SIG-M5 (cell line): ENCODE measurements at places on chromosomes 16 and 17.

DNA sequence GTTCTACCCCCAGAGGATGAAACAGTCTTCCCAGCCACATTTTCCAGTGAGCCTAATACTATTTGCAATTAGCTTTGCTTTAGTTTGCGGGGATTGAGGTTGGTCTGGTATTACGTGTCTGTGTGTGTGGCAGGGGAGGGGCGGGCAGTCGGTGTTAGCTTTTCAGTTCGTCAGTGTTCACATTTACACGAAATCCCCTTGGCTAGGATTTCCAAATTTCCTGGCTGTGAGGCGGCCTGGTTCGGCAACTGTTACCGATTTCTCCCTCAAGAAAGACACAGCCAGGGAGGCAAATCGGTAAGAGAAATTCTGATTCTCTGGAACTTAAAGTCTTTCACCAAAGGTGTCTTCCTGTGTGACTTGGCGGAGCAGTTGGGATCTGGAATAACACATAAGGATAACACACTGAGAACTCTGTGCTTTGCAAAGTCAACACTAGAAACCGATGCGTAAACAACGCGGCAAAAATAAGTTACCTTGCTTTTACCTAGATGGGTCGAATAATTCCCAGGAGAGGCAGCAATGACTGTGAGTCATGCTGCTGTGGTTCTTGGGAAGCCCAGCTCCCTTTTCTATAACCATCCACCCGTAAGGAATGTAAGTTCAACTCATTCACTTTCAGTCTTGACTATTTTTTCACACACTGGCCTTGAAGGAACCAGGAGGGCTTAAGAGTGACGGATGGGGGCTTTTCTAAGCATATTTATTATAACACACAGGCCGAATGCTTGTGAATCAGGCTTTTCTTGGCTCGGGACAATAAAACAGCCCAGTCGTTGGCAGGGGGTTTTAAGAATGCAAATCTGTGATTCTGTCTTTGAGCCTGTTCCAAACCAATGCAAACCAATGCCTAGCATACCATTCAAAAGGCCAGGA, 24.2 kb downstream of the GPRC5B start:
- no peak for DNase-seq

DNA sequence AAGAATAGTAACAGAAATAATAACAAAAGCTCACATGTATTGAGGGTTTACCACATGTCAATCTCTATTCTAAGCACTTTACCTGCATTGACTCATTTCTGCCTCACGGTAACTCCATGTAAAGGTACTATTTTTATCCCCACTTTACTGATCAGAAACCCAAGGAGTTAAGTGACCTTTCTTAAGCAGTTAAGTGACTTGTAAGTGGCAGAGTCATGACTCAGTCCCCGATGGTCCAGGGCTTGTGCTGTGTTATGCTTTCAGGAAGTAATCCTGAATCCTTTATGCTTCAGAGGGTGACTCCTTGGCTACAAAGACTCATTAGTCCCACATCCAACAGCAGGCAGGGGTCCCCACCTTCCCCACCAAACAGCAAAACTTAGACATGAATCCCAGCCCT, 66.5 kb downstream of the MRM1 start:
- no peak for DNase-seq

GRCh38 chr17:75241996-75242460, 19.4 kb downstream of the GGA3 start:
- no peak for DNase-seq

DNA sequence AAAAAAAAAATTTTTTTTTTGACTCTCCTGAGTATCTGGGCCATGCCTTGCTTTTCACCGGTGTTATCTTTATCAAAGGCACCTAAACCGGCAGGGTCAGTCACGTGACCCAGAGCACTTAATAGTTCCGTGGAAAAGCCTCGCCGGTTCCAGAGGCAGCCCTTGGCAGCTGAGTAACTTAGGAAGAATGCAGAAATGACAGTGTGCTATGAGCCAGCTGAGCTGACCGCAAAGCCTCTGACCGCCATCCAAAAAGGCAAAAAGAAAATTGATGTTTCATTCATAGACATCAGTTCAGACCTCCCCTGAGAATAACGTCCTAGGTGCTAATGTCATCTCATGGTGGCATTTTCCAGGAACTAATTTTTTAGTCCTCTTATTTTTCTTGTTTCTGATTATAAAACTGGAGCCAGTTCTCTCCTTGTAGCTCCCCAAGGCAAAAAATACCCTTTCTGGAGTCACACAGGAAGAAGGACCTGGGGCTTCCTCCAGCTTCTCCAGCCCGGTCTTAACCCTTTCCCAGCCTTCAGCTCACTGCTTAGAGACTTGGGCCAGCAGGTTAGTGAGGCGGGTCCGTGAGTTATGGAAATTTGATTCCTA, 122.6 kb downstream of the SOCS1 start:
- no peak for DNase-seq

- DNase-seq: no peak
Measured at GRCh38 chr17:73921306-73921705, 277.1 kb upstream of the SDK2 start.

DNA sequence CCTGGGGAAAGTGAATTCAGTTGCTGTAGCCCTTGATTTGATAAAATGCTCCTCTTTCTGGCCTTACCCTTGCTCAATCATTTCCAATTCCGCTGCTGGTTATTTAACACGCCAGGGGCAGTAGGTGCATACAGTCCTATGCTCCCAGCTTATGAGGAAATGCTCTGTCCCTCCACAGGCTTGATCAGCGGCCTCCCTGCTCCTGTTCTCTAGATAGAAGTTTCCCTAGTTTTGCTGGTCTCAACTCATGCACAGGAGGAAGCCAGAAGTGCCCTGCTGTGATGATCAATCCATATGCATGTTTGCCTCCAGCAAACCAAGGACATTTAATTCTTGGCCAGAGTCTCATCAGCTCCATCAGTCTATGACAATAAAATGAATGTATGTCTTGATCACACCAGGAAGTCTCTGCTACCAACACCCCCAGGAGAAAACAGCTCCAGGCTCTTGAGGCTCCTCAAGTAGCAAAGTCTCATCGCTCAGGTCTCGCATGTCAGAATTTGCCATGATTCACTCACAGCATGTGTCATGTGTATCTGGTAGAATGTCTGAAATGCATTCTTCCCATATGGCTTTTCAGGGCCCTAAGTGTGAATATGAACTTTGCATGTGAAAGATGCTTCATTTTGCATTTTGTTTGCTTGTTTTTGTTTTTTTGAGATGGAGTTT, 208.9 kb downstream of the CDH13 start:
- DNase-seq: no peak

GRCh38 chr17:14044702-14045101, 24.6 kb upstream of the COX10 start:
- DNase-seq: no peak

GRCh38 chr17:47120521-47121095, 68.5 kb downstream of the CDC27 start:
- DNase-seq: no peak

GRCh38 chr17:44502598-44503146, 534 bp downstream of the GPATCH8 start:
- DNase-seq: no peak

DNA sequence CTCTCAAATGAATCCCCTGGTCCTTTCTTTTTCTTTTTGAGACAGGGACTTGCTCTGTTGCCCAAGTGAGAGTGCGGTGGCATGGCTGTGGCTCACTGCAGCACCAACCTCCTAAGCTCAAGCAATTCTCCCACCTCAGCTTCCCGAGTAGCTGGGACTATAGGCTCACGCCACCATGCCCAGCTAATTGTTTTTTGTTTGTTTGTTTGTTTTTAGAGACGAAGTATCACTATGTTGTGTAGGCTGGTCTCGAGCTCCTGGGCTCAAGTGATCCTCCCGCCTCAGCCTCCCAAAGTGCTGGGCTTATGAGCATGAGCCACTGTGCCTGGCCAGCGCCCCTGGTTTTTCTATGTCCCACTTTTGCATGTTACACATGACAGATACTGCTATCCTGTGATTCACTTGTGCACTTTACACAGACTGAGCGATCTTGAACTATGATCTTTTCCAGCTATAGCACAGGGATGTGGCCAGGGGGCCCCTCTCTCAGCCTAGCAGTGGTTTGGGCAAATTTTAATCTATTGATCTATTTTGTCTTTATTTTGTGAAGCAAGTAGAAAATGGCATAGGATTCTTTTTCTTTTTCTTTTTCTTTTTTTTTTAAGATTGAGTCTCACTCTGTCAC, 31.3 kb upstream of the MLKL start:
- DNase-seq: no peak

DNA sequence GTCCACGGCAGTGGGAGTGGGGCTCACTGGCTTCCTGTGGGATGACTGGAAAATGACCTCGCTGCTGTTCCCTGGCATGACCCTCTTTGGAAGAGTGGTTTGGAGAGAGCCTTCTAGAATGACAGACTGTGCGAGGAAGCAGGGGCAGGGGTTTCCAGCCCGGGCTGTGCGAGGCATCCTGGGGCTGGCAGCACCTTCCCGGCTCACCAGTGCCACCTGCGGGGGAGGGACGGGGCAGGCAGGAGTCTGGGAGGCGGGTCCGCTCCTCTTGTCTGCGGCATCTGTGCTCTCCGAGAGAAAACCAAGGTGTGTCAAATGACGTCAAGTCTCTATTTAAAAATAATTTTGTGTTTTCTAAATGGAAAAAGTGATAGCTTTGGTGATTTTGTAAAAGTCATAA, 7.8 kb upstream of the RNF213 start:
- DNase-seq: no peak

DNA sequence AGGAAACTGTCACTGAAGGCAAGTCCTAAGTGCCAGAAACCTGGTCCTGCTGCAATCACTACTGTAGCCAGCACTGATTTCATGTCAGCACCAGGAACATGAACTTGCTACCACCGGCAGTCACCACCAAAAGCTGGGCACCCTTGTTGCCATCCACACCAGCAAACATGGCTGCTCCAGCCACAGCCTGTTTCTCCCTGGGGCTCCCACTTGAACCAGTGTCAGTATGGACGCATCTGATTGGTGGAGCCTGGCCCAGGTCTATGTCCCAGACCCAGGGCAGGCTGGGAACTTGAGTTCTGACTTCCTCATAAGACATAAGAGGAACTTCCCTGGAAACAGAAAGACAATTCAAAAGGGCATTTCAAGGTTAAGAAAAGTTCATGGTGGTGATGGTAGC, 56.5 kb downstream of the COPRS start:
- no peak for DNase-seq

DNA sequence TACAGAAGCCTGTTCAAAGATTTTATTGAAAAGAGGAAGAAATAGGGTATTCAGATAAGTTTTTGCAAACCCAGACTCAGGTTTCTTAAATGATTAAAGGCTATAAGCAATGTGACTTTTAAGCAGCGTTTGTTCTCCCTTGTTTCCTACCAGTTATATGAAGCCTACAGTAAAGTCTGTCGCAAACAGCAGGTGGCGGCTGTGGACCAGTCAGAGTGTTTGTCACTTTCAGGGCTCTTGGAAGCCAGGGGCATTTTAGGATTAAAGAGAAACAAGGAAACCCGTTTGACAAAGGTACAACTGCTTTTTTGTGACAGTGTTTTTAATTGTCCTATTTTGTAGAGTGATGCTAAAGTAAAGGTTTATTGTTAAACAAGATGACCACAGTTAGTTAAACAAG, 7.7 kb upstream of the RARA start:
- DNase-seq: no peak

DNA sequence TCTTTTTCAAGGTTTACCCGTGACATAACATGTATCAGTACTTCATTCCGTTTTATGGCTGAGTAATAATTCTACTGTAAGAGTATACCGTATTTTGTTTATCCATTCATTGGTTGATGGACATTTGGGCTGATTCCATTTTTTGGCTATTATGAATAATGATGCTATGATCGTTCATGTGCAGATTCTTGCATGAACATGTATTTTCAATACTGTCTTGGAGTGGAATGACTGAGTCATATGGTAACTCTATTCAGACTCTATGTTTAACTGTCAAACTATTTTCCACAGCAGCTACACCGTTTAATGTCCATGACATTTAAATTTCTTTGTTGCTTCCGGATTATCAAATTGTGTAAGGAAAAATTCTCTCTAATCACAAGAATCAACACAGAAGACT, 17.9 kb downstream of the BFAR start:
- DNase-seq: no peak

DNA sequence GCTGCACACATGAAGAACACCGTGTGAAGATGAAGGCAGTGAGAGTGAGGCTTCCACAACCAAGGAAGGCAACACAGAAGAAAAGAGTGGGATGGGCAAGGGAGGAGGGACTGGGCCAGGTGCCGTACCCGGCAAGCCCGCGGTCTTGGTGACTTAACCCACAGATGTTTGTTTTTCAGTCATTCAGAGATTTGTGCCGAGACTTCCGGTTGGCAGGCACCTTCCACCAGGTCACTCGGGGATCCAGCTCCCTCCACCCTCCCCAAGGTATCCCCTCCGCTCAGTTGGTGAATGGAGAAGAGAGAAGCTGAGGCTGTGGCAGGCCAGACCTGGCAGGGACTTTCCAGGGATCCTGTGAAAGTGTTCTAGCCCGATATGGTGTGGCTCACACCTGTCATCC, 4.9 kb upstream of the KREMEN2 start:
- DNase-seq: no peak

- no peak for DNase-seq
Measured at GRCh38 chr16:2784358-2785100, 2.8 kb downstream of the PRSS33 start.

GRCh38 chr17:76844846-76845245, 23.4 kb upstream of the MGAT5B start:
- no peak for DNase-seq

DNA sequence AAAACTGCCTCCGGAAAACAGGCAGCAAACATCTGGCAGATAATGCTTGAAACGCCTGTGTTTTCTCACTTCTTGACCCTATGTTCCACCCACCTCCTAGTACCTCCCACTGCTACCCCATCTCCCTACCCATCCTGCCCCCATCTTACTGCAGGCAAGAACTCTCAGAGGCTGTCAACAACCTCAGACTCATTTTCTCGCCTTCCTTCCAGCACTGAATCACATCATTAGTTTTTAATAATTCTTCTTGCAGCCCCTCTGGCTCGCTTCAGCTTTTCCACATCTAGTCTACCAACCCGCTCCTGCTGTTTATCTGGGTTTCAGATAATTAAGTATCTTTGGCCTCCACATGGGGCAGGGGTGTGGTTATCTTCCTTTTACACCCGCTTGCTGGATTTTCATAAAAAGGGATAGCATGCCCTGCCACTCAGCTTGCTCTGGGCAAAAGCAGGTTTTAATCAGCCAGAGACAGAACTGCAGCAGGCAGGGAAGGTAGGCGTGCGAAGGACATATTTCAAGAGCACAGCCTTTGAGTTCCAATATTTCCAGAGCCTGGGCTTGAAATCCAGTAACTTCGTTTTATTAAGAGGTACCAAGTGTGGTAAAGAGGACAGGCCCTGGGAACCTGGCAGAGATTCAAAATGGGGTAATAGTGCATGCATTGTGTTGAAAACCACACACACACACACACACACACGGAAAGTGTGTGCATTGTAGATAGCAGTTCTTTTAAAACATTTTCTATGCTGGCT, 87.5 kb downstream of the BMERB1 start:
- DNase-seq: no peak
